ENCODE measurements at places on chromosomes 1 and 21.

DNA sequence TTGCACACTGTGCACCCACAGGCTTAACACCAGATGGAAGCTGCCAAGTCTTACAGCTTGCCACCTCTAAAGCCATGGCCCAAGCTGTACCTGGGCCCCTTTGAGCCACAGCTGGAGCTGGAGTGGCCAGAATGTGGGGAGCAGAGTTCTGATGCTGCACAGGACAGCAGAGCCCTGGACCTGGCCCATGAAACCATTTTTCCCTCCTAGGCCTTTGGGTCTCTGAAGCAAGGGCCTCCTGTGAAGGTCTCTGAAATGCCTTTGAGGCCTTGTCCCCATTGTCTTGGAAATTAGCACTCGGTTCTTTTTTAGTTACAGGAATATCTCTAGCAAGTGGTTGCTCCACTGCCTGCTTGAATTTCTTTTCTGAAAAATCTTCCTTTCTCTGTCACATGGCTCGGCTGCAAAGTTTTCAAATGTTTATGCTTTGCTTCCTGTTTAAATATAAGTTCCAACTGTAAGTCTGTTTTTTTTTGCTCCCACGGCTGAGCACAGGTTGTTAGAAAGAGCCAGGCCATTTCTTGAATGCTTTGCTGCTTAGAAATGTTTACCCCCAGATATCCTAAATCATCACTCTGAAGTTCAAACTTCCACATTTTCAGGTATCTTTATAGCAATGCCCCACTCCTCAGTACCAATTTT is 156.8 kb upstream of the GORAB start:
- no peak for DNase-seq

DNA sequence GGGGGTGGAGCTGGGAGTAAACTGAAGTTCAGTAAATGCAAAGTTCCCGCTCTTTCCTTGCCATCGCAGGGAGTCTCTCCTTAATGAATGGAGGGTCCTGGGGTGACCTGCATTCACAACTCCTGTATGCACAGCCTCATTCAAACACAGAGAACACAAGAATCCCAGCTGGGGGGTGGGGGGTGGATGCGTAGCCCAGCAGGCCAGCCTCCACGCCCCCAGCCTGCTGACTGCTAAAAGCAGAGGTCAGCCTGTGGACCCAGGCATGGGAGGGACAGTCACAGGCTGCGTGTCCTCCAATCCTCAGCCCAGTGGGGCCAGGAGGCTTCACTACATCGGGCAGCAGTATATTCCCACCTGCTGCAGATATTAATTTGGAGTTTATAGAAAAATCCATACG is 263.1 kb downstream of the GRIK3 start:
- no peak for DNase-seq

GRCh38 chr1:221840511-221841243 is 98.8 kb upstream of the DUSP10 start:
- no peak for DNase-seq

GRCh38 chr1:97082160-97082848 is 360.7 kb downstream of the PTBP2 start:
- no peak for DNase-seq

DNA sequence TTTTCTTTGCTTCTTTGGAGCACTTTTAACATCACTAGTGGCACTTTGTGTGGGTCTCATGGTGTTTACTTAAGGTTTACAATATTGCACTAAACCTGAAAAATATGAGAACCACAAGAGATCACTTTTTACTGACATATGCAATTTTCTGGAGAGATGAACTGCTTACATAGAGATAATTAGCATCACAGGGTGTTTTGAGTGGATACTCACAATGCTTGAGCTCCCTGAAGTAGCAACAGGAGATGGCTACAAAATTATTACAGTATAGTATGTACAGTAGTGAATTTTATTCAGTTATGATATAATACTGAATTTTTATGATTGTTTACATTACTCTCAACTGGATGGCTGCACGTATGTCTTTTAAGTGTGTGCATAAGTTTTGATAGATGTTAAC is 22.6 kb downstream of the RPRD2 start:
- DNase-seq: no peak

- DNase-seq: no peak
Observed at GRCh38 chr1:59701376-59701775, 113.4 kb upstream of the HOOK1 start.

GRCh38 chr1:207826557-207827487 is 75.0 kb downstream of the CD46 start:
- DNase-seq: no peak

- DNase-seq: no peak
Observed at GRCh38 chr1:189669846-189670245, 807.8 kb downstream of the BRINP3 start.

DNA sequence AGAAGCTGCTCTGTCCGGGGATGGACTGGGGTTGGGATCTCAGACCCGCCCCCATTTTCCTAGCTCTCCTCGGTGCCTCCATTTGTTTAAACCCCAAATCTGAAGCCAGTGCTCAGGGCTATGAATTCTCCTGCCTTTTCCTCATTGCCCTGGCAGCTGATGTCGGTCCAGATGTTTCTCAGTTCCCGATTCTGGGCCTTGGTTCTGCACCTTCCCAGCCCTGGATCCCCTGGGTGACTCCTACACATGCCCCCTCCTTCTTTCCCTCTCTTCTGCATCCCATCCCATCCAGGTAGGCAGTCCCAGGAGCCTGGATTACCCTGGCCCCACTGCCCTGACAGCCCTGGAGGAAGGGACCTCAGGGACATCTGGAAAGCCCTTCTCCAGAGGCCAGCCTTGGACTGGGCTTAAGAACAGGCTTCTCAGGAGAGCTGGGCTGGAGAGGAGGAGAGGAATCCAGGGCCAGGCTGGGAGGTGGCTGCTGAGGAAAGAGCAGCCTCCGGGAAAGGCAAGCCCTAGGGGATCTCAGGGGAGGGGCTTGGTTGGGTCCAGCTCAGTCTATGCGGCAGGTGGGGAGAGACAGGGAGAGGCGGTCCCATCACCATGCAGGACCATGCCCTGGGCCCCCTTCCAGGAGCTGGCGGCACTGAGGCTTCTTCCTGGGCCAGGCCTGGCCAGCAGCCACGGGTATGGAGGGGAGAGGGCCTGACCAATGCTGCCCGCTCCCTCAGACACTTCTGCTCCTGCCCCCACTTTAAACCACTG is 6.8 kb upstream of the EPS8L3 start:
- DNase-seq: no peak

GRCh38 chr1:205449750-205450443 is 5.9 kb downstream of the BLACAT1 start:
- no peak for DNase-seq

- DNase-seq: no peak
Observed at GRCh38 chr1:15700508-15700907, 16.4 kb downstream of the PLEKHM2 start.

DNA sequence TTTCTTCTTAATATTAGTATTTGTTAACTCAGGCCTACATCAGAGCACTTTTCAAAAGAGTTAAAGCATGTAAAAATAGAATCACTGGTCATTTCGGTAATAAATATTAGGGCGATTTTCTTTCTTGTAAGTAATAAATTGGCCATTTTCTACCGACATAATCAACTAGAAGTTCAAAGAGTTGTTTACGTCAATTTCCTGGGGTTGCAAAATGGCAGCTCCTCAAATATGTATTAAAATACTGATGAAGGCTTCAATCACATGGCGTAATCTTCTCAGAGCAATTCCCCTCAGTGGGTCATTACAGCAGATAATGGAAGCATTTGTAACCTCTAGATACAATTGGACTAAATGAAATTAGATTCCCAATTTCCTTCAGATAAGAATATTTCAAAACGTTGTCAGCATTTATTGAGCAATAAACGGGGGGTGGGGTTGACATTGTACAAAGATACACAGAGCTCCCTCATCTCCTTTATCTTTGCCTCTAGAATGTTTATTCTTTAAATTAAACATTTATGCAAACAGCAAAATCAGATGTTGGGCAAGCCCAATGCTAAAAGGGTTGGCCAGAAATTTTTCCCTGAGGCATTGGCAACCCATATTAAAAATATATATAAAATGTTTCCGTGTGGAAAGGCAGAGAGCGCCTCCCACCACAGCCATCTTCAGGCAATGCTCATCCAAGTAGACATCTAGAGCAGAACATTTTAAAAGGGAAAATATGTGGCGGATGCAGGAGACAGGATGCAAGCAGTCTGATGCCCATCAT is 240.6 kb downstream of the NCAM2 start:
- no peak for DNase-seq

Measured in HEK293T (cell line).